Thymus (tissue), 14 donors: ENCODE measurements at places on chromosomes 11 and 22.
A peak's percentile ranks its signal among the peaks of the same experiment; 100 is the strongest.

DNA sequence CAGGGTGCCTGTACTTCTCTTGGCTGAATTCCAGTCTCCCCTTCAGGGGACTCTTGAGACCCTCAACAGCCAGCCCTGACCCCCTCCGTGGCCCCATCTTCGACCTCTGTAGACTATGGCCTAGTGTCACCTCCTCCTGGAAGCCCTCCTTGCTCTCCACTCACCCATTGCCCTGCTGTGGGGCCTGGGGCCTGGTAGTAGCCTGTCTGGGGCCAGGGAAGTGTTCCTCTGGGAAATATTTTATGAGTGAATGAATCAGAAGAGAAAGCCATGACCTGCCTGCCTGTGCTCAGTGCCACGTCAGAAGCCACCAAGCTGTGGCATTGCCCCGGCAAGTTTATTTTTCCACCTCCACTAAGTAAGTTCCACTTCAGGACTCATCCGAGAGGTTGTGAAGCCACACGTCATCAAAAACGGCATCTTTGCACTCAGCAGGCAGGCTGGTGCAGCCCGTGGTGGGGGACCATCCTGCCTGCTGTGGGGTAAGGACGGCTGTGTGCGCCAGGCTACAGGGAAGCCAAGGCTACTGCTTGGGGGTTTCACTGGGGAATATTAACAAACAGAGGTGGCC, 59.6 kb upstream of the PPARA start:
- no peaks in the 10 kb centered on the region for H3K4me1 ChIP-seq
- no peaks in the 10 kb centered on the region for H3K27me3 ChIP-seq
- no peak overlapping the region for H3K27ac ChIP-seq
- H3K4me3 ChIP-seq, result no peak overlapping the region

GRCh38 chr11:45683271-45684058, 18.0 kb upstream of the CHST1 start:
- H3K4me1 ChIP-seq, result peaks cover 19% of the 10 kb centered on the region
- H3K27ac ChIP-seq, result peak overlapping the region; percentile 52
- no peaks in the 10 kb centered on the region for H3K27me3 ChIP-seq
- H3K36me3 ChIP-seq, result no peaks in the 10 kb centered on the region
- no peak for DNase-seq

DNA sequence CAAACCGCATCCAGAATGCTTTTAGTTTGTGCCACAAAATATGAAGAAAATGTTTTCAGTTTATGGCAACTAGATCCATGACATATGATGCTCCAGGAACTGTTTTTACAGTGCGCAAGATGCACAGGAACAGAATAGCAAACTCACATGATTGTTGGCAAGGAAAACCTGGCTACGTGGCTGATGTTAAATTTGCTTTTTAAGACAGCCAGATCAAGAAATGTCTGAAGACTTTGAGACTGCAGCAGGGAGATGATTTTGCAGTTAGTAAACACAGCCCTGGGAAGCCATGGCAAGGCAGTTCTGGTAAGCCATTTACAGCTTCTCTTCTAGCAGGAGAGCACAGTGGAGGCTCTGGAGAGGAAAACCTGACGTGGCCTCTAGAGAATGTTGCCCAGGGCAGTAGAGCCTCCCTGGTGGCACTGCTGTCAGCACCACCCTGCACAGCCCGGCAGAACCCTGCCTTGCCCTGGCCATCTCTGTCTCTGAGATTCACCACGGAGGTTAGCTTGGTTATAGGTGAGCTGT, 69.8 kb upstream of the TNRC6B start:
- H3K36me3 ChIP-seq, result no peaks in the 10 kb centered on the region
- no peak overlapping the region for H3K4me3 ChIP-seq
- DNase-seq, result no peak
- peak overlapping the region; percentile 34 for H3K27ac ChIP-seq
- H3K4me1 ChIP-seq, result peaks cover 20% of the 10 kb centered on the region
- no peaks in the 10 kb centered on the region for H3K27me3 ChIP-seq

DNA sequence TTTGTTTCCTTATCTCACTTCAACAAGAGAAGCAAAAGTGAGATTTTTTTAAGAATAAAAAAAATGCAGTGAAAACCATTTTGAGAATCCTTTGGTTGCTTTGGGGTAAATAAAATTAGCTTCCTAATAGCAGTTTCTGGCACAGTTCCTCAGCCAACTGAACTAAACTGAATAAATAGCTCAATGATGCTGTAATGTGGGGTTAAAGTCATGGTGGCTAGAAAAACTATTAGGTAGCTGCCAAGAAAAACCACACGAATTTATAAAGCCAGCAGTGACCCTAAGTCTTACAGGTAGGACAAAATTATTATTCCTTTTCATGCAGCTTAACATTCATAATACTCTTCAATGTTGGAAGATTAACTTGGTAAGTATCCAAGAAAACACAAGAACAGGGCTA, 142.4 kb downstream of the APIP start:
- no peaks in the 10 kb centered on the region for H3K4me1 ChIP-seq
- H3K36me3 ChIP-seq, result no peaks in the 10 kb centered on the region
- DNase-seq, result no peak
- H3K4me3 ChIP-seq, result no peak overlapping the region
- H3K27ac ChIP-seq, result no peak overlapping the region
- no peaks in the 10 kb centered on the region for H3K27me3 ChIP-seq

- no peak overlapping the region for H3K4me3 ChIP-seq
- H3K27ac ChIP-seq, result no peak overlapping the region
- H3K36me3 ChIP-seq, result no peaks in the 10 kb centered on the region
- H3K27me3 ChIP-seq, result no peaks in the 10 kb centered on the region
- H3K4me1 ChIP-seq, result no peaks in the 10 kb centered on the region
- no peak for DNase-seq
Measured at GRCh38 chr22:47587861-47588577, 825.6 kb downstream of the TBC1D22A start.

- no peak for DNase-seq
- H3K4me1 ChIP-seq, result no peaks in the 10 kb centered on the region
- H3K27me3 ChIP-seq, result no peaks in the 10 kb centered on the region
- H3K27ac ChIP-seq, result no peak overlapping the region
- peaks cover 62% of the 10 kb centered on the region for H3K36me3 ChIP-seq
Measured at GRCh38 chr11:59575505-59575904, 40.1 kb downstream of the OSBP start.

DNA sequence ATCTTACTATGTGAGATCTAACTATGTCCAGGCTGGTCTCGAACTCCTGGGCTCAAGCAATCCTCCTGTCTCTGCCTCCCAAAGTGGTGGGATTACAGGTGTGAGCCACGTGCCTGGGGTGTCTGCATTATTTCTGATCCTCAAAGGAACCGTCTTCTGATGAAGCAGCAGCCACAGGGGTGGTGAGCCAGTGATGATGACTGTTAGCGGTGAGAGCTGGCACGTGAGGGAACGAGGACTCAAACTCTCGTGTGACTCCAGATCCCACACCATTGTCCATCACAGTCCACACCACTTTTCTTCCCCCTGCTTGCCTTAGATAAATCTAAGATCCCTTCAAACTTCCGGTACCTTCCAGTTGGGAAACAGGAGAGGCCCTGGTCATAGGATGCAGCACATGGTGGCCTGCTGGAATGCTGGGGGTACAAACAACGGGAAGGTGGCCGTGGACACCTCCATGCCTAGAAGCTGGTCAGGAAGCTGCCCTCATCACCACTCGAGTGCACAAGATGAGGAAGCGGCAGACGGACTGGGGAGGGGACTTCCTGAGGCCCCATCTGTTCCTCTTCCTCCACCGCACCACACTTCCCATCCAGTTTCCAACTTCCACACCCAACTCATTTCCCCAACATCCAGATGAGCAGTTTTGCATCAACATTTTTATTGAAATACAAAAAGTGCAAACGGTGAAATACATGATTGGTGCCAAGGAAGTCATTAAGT, 23.8 kb downstream of the ARHGAP1 start:
- no peak overlapping the region for H3K27ac ChIP-seq
- no peak overlapping the region for H3K4me3 ChIP-seq
- peaks cover 24% of the 10 kb centered on the region for H3K4me1 ChIP-seq
- DNase-seq, result no peak
- no peaks in the 10 kb centered on the region for H3K27me3 ChIP-seq

GRCh38 chr22:23782703-23783102, 4.1 kb upstream of the SMARCB1 start:
- no peaks in the 10 kb centered on the region for H3K36me3 ChIP-seq
- no peaks in the 10 kb centered on the region for H3K27me3 ChIP-seq
- H3K4me1 ChIP-seq, result peaks cover 63% of the 10 kb centered on the region
- no peak overlapping the region for H3K4me3 ChIP-seq
- no peak overlapping the region for H3K27ac ChIP-seq

DNA sequence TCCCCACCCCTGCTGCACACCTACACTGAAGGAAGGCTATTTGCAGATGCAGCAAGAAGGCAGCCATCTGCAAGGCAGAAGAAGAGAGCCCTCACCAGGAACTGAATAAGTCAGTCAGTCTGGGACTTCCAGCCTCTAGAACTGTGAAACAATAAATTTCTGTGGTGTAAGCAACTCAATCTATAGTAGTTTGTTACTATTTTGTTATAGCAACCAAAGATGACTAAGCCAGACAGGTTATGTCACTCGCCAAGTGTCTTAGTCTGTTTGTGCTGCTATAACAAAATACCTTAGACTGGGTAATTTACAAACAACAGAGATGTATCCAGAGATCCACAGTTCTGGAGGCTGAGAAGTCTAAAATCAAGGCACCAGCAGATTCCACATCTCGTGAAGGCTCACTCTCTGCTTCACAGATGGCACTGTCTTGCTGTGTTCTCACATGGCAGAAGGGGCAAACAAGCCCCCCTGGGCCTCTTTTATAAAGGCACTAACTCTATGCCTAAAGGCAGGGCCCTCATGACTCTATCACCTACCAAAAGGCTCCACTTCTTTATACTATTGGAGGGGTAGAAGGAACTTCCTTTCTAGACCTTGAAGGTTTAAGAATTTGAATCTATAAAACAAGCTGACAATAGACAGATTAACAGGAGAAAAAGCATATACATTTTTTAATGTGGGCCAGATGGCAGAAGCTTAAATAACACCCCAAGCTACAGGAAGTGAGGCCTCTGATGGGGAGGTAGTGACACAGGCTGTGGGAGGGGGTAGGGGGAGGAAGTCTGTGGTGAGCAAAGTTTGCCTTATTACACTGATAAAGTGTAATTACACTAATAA, 12.3 kb downstream of the APOL6 start:
- peak overlapping the region; percentile 89 for H3K27ac ChIP-seq
- H3K27me3 ChIP-seq, result no peaks in the 10 kb centered on the region
- no peak overlapping the region for H3K4me3 ChIP-seq
- DNase-seq, result peak; percentile 70
- H3K36me3 ChIP-seq, result peaks cover 40% of the 10 kb centered on the region

GRCh38 chr11:126468102-126468521, 112.6 kb downstream of the ST3GAL4 start:
- H3K4me1 ChIP-seq, result peaks cover 42% of the 10 kb centered on the region
- no peaks in the 10 kb centered on the region for H3K27me3 ChIP-seq
- no peak overlapping the region for H3K4me3 ChIP-seq
- H3K27ac ChIP-seq, result no peak overlapping the region
- no peak for DNase-seq
- no peaks in the 10 kb centered on the region for H3K36me3 ChIP-seq

DNA sequence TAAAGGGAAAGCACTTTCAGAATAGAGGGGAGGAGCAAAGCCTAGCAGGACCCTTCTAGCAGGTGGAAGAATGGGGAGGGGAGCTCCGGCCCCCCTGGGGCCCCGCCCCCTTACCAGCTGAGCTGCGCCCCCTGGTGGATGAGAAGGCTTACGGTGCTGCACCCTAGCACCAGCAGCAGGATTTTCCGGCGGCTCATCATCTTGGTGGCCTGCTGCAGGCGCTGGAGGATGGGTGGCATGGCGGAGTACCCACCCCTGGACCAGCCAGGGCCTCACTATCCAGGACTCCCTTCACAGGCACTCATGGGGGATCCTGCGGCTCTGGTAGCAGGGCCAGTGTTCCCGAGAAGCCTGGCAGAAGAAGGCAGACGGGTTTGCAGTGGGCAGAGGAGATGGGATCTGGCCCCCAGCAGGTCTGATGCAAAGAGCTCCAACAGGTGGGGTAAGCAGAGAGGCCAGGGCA, 3.8 kb downstream of the GAL3ST3 start:
- peaks cover 10% of the 10 kb centered on the region for H3K27me3 ChIP-seq
- peaks cover 27% of the 10 kb centered on the region for H3K4me1 ChIP-seq
- no peaks in the 10 kb centered on the region for H3K36me3 ChIP-seq
- H3K27ac ChIP-seq, result no peak overlapping the region
- DNase-seq, result peak; percentile 76
- no peak overlapping the region for H3K4me3 ChIP-seq

GRCh38 chr11:2415601-2416380, 15.2 kb downstream of the TSSC4 start:
- no peak overlapping the region for H3K27ac ChIP-seq
- no peak for DNase-seq
- H3K27me3 ChIP-seq, result no peaks in the 10 kb centered on the region

- no peaks in the 10 kb centered on the region for H3K4me1 ChIP-seq
- no peak overlapping the region for H3K27ac ChIP-seq
- no peaks in the 10 kb centered on the region for H3K36me3 ChIP-seq
- no peaks in the 10 kb centered on the region for H3K27me3 ChIP-seq
- DNase-seq, result no peak
Measured at GRCh38 chr11:70504246-70505020, 106.1 kb downstream of the CTTN start.
